ENCODE measurements at places on chromosomes 1 and 21. TPM values are rescaled to one million over a fixed set of nuclear protein-coding genes. Genes with fewer than 3 reads are reported as not detected.

HOOK1 gene
- total RNA-seq, result 7.6 TPM

SIPA1L2 gene
- 57.1 TPM for total RNA-seq

LCE1E gene
- total RNA-seq, result not detected

GRCh38 chr1:204313675-204314074, 46.1 kb downstream of the PLEKHA6 start:
- no peak for DNase-seq

GRCh38 chr1:41404308-41404761, 43.1 kb downstream of the FOXO6 start:
- DNase-seq, result no peak

DNA sequence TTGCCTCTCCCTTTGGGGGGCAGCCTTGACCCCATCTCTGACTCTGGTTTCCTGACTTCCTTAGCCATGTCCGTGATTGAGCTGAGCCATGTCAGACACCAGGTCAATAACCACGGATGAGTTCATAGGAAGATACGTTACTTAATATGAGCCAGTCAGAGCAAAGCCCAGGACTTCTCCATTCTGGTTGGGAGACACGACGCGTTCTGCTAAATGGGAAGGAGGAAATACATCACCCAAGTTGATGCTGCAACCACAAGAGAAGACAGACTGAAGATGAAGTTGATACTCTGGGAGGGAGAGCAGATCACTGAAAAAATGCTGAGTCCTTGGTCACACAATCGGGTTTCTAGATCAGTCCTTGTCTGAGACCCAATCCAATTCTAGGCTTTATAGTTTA, 90.9 kb downstream of the MATN1 start:
- no peak for DNase-seq

Data from left cardiac atrium (tissue), 4 donors.